Psoas muscle (tissue), 8 donors: ENCODE measurements at places on chromosomes 13 and 19. TPM values are rescaled to one million over a fixed set of nuclear protein-coding genes. Genes with fewer than 3 reads are reported as not detected.

DNA sequence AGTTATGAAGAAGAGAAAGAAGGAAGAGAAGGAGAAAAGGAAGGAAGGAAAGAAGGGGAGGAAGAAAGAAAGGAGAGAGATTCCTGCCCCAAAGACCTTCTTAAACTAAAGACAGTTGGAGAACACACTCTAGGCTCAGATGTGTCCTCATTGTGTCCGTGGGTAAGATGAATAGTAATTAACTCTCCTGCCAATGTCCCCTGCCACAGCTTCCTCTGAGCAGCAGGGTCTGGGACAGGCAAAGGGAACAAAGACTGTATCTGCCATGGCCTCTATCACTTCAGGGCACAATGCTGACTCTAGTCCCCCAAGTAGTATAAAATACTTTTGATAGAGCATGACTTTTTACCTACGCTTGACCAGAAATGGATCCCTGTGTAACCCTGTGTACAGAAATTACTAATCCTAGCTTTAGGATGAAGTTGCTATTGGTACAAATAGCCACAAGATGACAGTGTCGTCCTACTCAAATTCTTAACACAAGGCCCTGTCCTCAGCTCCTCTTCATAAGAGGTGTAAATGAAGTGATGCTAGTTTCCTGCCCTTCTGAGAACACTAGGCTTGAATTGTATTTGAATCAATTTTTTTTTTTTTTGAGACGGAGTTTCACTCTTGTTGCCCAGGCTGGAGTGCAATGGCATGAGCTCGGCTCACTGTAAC, 186.2 kb upstream of the GPR12 start:
- DNase-seq = no peak

GRCh38 chr13:114157869-114158495, 21.1 kb upstream of the CFAP97D2 start:
- DNase-seq = no peak

DNA sequence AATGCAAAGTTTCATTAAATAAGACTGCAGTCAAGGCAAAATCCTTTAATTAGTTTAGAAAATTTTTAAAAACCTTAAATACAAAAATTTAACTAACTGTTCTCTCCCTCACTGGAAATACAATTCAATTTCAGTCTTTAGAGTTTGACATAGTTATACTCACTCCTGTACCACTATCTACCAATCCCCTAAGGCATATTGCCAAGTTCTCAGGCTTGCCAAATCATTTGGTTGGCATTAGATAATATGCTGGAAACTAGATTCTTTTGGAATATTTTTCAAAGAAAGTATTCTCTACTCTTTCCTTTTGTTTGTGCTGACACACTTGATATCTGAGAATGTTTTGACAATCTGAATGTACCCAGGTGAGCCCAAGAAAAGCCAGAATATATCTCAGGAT, 77.2 kb downstream of the TSC22D1 start:
- DNase-seq = no peak

GRCh38 chr13:22232186-22232585, 561.3 kb downstream of the FGF9 start:
- no peak for DNase-seq

GRCh38 chr13:80341101-80341755, at the start of gene SPRY2:
Gene SPRY2 (minus strand): TSS chr13:80341126. CDS start chr13:80337705, 3,421 bp downstream.
- peak; percentile 96 for DNase-seq

GRCh38 chr19:33263325-33264023, 37.8 kb upstream of the SLC7A10 start:
- no peak for DNase-seq

The ELSPBP1 gene
- polyA plus RNA-seq = not detected
